Breast epithelium (tissue), 4 donors: ENCODE measurements at places on chromosomes 6 and 20.
A peak's percentile ranks its signal among the peaks of the same experiment; 100 is the strongest.

- no peak for DNase-seq
- H3K4me1 ChIP-seq: peaks cover 3% of the 10 kb centered on the region
- H3K27ac ChIP-seq: no peak overlapping the region
- no peaks in the 10 kb centered on the region for H3K36me3 ChIP-seq
These were observed 258.8 kb downstream of the ZNF217 start for GRCh38 chr20:53334861-53335260.

GRCh38 chr20:13305284-13305683, 84.2 kb downstream of the ISM1 start:
- H3K27me3 ChIP-seq: no peaks in the 10 kb centered on the region
- DNase-seq: no peak
- no peak overlapping the region for H3K27ac ChIP-seq
- no peaks in the 10 kb centered on the region for H3K4me1 ChIP-seq
- H3K4me3 ChIP-seq: no peak overlapping the region

GRCh38 chr6:158160932-158161539, 7.0 kb downstream of the SERAC1 start:
- H3K4me1 ChIP-seq: no peaks in the 10 kb centered on the region
- no peaks in the 10 kb centered on the region for H3K27me3 ChIP-seq
- DNase-seq: no peak

- DNase-seq: peak; percentile 94
- H3K27ac ChIP-seq: peak overlapping the region; percentile 99
- no peaks in the 10 kb centered on the region for H3K27me3 ChIP-seq
- H3K4me3 ChIP-seq: no peak overlapping the region
- peaks cover 31% of the 10 kb centered on the region for H3K4me1 ChIP-seq
- H3K36me3 ChIP-seq: no peaks in the 10 kb centered on the region
These were observed 4.0 kb upstream of the ZMYND8 start for GRCh38 chr20:47360297-47361056.

GRCh38 chr6:151847064-151847463, 39.6 kb downstream of the ESR1 start:
- H3K27ac ChIP-seq: no peak overlapping the region
- H3K4me3 ChIP-seq: no peak overlapping the region
- no peaks in the 10 kb centered on the region for H3K36me3 ChIP-seq

- no peak overlapping the region for H3K4me3 ChIP-seq
- no peak overlapping the region for H3K27ac ChIP-seq
- DNase-seq: no peak
- H3K27me3 ChIP-seq: no peaks in the 10 kb centered on the region
- H3K4me1 ChIP-seq: no peaks in the 10 kb centered on the region
These were observed 7.3 kb upstream of the ARMC2 start for GRCh38 chr6:108840919-108841318.

DNA sequence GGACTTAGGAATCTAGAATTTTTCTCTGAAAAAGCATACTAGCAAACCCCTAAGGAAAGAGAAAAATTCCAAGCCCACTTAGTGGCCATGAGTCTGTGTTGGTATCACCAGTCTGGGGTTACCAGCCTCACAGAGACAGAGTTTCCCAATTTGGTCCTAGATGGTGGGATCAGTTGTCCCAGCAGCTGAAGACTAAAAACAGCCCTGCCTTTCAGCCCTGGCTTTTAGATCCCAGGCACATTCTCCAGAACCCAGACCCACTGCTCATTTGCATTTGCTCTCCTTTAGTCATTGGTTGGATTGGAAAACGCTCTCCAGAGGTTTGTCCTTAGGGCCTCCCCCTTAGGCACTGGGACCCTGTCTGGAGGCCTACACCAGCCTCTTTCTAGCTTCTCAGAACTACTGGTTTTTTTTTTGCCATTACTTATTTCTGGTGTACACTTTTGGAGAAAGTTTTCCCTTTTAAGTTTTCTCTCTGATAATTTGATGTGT, 39.1 kb upstream of the FOXO3 start:
- no peak overlapping the region for H3K4me3 ChIP-seq
- no peak overlapping the region for H3K27ac ChIP-seq
- H3K27me3 ChIP-seq: no peaks in the 10 kb centered on the region
- no peaks in the 10 kb centered on the region for H3K4me1 ChIP-seq

DNA sequence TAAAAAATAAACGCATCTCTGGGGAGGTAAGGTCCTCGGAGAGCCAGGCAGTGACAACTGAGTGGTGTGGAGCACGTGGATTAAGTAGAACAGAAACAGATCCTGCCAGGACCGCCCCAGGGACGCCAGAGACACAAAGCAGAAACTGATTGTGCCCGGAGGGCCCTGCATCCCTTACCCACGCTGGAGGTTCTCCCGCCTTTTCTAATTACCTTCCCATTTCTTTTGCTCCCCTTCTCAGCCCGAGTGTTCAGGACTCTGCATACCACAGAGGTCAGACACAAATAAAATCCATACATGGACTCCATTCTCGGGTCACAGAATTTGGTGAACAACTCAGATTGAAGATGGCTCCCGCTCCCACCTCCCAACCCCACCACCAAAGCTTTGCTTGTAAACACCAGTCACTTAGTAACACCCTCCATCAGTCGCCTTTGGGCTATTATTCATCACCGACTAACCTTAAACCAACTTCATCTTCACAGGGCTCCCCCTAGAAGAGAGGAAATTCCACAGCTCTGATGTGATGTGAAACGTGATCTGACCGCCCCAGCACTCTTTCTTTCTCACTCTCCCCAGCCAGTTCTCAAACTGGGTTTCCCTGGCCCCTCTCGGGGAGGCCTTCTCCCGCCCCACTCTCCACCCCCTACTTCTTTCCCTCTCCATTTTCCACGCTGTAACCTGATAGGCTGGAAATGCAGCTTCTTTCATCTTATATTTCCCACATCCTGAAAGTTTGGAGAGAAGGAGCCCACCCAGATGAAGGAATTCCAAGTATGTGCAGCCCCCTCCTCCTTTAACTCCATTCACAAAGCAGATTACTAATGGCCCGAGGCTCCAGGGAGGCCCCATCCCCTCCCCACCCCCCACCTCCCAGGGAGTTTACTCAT, 32.5 kb upstream of the PIM1 start:
- H3K4me3 ChIP-seq: no peak overlapping the region
- H3K4me1 ChIP-seq: no peaks in the 10 kb centered on the region
- no peaks in the 10 kb centered on the region for H3K36me3 ChIP-seq
- H3K27ac ChIP-seq: peak overlapping the region; percentile 16

GRCh38 chr6:109498052-109498451, 15.0 kb upstream of the ZBTB24 start:
- H3K36me3 ChIP-seq: no peaks in the 10 kb centered on the region
- H3K27ac ChIP-seq: no peak overlapping the region
- H3K4me1 ChIP-seq: no peaks in the 10 kb centered on the region
- no peak for DNase-seq
- no peak overlapping the region for H3K4me3 ChIP-seq

DNA sequence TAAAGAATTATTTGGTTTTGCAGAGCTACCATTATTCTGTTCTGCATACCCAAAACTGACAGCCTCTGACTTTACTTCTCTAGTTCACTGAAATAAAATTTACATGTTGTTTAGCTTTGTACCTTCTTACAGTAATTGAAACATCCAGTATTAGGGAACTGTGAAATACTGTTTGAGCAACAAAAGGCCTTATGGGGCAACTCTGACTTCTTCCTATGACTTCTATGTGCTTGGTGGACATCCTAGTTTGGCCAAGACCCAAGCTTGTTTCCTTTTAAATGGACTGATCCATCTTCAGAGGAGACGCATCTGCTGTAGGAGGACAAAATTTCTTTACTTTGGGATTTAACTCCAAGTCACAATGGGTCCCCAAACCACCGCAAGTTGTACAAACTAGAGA, 44.7 kb downstream of the NR2E1 start:
- no peak overlapping the region for H3K27ac ChIP-seq
- H3K27me3 ChIP-seq: no peaks in the 10 kb centered on the region
- H3K4me3 ChIP-seq: no peak overlapping the region
- no peaks in the 10 kb centered on the region for H3K4me1 ChIP-seq
- DNase-seq: no peak
- H3K36me3 ChIP-seq: no peaks in the 10 kb centered on the region

DNA sequence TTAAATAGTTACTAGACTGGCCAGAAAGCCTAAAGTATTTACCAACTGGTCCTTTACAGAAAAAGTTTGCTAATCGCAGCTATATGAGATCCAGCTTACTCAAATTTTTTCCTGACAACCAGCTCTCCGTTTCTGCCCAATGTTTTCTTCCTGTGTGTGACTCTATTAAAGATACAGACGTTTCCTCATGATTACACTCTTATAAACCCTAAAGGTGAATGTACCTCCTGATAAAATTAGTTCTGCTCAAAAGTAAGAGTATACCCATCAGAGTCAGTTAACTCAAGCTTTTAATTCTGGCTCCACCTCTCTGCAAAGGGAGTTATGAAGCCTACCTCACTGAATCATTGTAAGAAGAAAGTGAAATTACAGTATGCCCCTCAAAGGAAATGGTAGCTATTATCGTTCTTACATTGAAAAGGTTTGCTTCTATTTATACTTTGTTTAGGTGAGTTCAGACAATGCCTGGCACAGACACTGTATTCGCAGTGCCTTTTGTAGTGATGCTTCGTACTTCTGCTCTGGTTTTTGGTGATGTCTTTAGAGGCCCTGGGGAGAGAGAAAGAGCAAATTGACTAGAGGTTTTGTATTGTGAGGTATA, 10.2 kb upstream of the MROH8 start:
- H3K27me3 ChIP-seq: no peaks in the 10 kb centered on the region
- no peak overlapping the region for H3K27ac ChIP-seq
- H3K36me3 ChIP-seq: no peaks in the 10 kb centered on the region
- no peaks in the 10 kb centered on the region for H3K4me1 ChIP-seq
- H3K4me3 ChIP-seq: no peak overlapping the region
- no peak for DNase-seq

GRCh38 chr6:3569816-3570215, 113.0 kb upstream of the SLC22A23 start:
- H3K4me1 ChIP-seq: no peaks in the 10 kb centered on the region
- no peak overlapping the region for H3K27ac ChIP-seq
- H3K36me3 ChIP-seq: no peaks in the 10 kb centered on the region
- no peaks in the 10 kb centered on the region for H3K27me3 ChIP-seq
- no peak overlapping the region for H3K4me3 ChIP-seq

DNA sequence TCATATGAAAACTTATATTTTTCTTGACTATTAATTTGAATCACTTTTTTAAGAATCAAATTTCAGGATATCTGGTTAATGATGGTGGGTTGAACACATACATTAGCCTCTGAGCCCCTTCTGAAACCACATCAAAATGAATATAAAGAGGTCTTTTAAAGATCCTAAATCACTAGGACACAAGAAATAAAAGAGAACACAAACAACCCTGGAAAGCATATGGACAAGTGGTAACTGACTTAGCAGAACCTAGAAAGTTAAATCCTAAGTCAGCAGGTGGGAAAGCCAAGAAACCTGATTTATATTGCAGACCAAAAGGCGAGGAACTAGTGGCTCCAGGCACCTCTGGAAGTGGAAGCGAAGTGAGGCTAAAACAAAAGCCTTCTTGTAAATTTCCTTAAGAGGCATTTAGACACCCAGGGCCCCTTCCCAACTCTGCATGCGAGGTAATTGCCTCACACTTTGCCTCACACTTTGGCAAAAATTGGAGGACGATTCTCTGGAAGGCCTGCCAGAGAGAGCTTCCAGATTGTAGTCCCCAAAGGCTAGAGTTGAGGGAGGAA, 293.9 kb downstream of the KHDC1L start:
- no peak for DNase-seq
- no peak overlapping the region for H3K4me3 ChIP-seq
- no peaks in the 10 kb centered on the region for H3K27me3 ChIP-seq
- no peaks in the 10 kb centered on the region for H3K36me3 ChIP-seq
- H3K4me1 ChIP-seq: no peaks in the 10 kb centered on the region
- H3K27ac ChIP-seq: no peak overlapping the region
